NCI-H2081 treated with DMSO at 0.1 percent for 48 hours (cell line): ENCODE measurements at places on chromosomes 4 and X.

DNA sequence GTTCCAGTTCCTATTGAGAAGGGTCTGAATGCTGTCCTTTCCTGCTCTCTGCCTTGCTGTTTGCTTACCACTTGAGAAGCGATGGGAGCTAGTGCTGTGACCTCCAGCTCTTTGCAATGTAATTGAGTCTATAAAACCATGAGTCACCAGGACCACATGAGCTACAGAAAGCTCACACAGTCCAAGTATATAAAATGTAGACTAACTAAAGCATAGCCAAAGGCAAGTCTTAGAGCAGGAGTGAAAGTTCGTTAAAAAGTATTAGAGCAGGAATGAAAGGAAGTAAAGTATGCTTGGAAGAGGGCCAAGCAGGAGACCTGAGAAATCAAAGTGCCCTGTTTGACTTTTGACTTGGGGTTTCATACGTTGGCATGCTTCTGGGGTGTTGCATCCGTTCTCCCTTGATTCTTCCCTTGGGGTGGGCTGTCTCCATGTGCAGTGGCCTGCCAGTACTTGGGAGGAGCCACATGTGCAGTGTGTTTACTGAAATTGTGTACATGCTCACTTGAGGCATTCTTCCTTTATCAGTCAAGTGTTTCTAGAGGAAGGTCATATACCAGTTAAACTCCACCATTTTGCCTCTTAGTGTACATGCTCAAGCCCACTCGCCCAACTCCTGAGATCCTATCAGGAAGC is 71.3 kb upstream of the KIT start:
- DNase-seq = no peak

- no peak for DNase-seq
These were observed 28.7 kb downstream of the C4orf50 start for GRCh38 chr4:5989236-5990225.

DNA sequence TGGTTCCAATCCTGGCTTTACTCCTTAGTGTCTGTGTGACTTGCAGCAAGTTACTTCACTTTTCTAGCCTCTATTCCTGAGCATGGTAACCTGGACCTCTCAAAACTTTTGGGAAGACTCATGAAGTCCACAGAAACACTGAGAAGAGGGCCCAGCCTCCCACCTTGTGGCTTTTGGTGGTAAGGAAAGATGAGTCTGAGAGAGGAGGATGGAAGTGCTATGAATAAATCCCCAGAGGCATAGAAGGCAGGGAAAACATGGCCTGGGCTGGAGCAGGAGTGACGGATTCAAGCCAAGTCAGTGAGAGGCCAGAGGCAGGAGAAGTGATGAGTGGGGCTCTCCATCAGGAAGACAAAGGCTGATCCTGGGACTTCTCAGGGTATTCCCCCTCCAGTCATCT is 10.9 kb upstream of the MAGEA4 start:
- DNase-seq = no peak

- no peak for DNase-seq
These were observed 17.8 kb upstream of the RPL39 start for GRCh38 chrX:119809185-119809666.

GRCh38 chrX:50067435-50068284 is 133.1 kb downstream of the AKAP4 start:
- DNase-seq = no peak

DNA sequence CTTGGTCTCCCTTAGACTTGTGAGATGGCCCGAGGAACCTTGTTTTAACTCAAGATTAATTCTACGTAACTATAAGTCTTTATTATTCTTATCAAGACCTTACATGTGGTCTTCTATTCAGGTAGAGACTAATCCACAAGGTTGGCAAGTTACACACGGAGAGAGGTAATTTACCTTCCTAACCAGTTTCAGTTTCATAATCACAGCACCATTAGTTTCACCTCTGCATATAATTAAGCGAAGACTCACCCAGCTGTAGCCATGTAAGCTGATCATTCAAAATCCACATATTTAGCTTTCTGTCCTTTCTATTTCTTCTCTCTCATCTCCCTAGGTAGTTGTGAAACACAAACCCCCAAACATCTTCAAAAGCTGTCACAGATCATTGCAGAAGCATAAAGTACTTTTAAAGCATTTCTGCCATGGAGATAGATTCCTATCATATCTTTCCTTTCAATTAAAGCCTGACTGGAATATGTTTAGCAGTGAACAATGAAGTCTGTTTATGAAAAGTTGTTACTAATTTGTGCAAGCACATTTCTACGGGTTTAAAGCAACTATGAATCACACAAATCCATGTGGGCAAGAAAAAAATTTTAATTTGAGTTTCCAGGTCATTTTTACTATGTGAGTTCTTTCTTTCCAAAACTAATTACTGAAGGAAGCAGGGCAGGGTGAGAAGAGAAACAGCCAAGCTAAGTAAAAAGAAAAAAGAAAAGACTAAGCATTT is 78.5 kb downstream of the BTC start:
- DNase-seq = no peak

DNA sequence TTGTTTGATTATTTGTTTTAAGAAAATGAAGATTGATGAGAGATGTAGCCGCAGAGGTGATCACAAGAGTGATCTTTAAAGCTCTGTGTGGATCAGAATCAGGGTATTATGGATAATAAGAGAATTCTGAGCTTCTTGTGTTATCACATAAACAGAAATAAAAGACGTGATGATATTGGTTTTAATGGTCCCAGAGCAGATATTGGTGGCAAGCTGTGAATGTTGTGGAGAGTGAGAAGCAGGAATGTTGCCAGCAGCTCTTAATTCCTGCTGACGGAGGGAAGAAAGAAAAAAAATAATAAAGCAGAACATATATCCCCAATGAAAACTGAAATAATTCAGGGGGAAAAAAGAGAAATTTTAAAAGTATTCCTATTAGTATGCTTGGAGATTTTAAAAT is 1015.9 kb downstream of the PCDH18 start:
- DNase-seq = no peak

DNA sequence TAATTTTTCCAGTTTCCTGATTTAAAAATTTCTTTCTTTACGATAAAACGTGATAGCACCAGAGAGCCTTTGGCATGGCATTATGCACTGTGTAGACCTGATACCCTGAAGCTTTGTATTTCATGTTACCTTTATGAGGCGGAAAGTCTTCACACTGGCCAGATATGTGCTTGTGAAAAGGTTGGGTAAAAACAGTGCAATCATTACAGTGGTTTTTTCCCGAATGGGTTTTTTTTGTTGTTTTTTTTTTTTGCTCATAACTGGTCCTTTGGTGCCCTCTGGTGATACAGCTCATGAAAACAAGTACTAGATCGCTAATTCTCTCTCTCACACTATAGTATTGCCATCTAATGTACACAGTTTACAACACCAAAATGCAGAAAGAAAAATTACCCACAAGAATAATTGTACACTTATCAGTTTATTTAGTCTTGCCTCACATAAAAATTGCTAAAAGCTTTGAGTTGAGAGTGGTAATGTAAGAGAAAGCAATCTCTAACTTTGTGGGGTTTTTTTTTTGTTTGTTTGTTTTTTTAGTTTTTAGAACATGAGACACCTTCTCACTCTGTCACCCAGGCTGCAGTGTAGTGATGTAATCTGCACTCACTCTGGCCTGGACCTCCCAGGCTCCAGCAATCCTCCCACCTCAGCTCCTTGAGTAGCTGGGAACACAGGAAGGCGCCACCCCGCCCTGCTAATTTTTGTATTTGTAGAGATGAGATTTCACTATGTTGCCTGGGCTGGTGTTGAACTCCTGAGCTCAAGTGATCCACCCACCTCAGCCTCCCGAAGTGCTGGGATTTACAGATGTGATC is 21.3 kb downstream of the SPCS3 start:
- DNase-seq = no peak

GRCh38 chr4:94516067-94516466 is 64.3 kb downstream of the PDLIM5 start:
- DNase-seq = no peak

- DNase-seq = peak; percentile 14
These were observed 251.8 kb upstream of the FTHL17 start for GRCh38 chrX:31323658-31324057.

DNA sequence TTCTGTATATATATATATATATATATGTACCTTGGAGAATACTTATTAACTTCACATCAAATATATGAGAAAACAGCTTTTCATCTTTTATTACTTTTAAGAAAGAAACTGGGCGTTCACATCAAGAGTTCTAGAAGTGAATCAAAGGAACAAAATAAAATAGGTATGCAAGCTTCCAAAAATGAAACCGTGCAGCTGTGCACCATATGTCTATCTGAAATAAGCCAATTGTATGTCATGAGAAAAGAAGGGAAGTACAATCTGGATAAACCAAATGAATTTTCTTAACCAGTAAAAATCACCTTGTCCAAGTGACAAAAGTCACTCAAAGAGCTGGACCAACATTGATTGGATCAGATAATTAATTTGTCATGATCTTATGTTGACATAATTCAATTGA is 405.4 kb upstream of the TECRL start:
- no peak for DNase-seq

GRCh38 chr4:10567766-10568165 is 110.5 kb upstream of the ZNF518B start:
- DNase-seq = no peak

GRCh38 chrX:65392284-65392683 is 142.3 kb downstream of the LAS1L start:
- DNase-seq = no peak

DNA sequence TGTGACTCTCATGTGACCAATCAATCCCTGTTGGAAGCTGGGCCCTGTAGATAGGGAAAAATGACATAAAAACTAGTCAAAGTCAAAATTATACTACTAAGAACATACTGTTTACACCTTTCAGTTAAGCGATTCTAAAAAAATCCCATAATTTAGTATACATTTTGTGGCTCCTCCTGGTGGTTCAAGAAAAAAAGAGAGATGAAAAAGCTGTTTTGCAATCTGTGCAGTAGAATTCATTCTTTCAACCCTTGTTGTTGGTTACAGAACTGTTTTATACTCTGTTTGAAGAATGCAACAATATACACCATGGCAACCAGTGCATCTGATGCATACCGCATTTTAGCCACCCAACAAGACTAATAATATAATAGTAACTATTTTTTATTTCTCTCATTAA is 66.8 kb upstream of the ANK2 start:
- no peak for DNase-seq

DNA sequence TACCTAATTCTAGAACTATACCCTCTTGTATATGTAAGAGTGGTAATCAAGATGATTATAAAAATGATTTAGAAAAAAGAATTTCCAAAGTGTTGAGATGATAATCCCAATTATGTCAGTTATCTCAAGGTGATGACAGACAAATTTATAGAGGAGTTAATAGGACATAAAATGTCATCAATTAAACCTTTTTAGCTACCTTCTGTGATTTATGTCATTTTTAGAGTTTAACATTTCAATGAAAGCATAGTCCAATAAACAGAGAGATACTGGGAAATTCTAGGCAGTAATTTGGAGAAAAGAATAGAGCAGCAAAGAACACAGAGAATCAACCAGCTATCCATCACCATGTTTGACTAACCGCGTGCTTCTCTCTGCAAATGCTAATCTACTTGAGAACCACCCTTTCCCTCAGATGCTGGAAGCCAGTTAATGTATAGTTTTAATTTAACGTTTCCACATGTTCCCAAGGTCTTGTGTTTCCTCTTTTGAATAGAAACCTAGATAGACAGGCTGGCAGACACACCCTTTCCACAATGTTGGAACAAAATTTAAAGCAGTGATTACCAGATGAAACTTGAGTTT is 433.1 kb upstream of the FAM241A start:
- no peak for DNase-seq

DNA sequence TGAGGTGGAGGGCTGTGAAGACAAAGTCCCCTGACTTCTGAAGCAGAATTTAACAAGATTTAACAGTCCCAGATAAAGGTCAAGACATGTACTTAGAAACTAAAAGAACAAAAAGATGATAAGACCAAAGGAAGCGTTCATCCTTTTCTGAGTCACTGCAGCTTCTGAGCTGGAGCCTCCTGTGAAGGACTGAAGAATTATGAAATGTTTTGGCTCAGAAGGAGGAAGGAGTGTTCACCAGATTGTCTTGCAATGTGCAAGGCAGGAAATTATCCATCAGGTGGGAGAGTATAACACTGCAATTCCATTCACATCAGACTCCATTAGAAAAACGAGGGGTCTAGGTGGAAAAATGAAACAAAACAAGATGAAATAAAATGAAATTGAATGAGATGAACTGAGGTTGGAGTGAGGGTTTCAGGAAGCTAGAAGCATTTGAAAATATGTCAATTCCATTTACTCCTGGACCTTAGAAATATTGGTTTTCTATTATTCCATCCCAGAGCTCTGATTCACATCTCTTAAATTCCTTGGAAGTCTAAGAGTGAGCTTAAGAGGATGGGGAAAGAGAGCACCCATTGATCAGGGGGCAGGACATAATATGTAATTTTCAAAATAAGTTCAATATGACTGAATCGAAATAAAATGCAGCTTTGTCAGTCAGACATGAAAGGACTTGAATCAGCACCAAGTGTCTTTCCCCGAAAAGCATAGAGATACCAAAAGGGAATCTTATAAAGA is 186.1 kb upstream of the LNX1 start:
- no peak for DNase-seq

- no peak for DNase-seq
These were observed 91.7 kb upstream of the PHOX2B start for GRCh38 chr4:41839916-41840854.

- DNase-seq = no peak
These were observed 12.6 kb downstream of the ELF4 start for GRCh38 chrX:130097507-130098209.

DNA sequence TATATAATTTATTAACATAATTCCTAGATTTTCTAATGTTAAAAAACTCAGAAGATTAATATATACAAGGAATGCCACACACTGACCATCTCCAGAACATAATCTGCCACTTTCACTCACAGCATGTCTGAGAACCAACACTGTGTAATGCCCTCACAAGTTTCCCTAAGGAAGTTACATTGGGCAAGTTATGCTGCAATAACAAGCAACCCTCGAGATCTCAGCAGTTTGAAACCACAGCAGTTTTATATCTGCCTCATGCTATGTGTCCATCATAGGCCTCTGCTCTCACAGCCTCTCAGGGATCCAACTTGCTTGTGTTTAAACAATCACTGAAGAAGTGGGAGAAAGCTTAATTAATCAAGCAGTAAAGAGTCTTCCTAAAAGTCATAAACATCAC is 250.0 kb upstream of the SLC7A11 start:
- no peak for DNase-seq

GRCh38 chr4:108081256-108081655 is 87.5 kb downstream of the LEF1 start:
- no peak for DNase-seq

DNA sequence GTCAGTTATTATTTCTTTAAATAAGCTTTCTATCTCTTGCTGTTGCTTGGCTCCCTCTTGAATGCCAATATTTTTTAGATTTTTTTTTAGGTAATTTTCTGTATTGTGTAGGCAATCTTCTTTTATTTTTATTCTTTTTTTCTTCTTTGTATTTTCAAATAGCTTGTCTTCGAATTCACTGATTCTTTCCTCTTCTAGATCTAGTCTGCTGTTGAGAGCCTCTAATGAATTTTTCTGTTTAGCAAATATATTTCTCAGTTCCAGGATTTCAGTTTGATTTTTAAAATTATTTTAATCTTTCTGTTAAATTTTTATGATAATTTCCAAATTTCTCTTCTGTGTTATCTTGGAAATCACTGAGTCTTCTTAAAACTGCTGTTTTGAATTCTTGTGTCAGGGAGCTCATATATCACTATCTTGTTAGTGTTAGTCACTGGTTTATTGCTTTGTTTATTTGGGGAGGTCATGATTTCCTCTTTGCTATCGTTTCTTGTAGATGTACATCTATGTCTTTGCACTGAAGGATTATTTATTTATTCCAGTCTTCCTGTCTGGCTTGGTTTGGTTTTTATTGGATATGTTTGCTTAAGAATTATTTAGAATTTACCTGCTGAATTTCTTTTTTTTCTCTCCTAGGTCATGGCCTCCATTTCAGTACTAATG is 39.9 kb upstream of the GPRIN3 start:
- DNase-seq = no peak
